ENCODE measurements at places on chromosomes 12 and 14.

GRCh38 chr12:75103822-75104221 lies 105.8 kb downstream of the KCNC2 start:
- no peak for DNase-seq

DNA sequence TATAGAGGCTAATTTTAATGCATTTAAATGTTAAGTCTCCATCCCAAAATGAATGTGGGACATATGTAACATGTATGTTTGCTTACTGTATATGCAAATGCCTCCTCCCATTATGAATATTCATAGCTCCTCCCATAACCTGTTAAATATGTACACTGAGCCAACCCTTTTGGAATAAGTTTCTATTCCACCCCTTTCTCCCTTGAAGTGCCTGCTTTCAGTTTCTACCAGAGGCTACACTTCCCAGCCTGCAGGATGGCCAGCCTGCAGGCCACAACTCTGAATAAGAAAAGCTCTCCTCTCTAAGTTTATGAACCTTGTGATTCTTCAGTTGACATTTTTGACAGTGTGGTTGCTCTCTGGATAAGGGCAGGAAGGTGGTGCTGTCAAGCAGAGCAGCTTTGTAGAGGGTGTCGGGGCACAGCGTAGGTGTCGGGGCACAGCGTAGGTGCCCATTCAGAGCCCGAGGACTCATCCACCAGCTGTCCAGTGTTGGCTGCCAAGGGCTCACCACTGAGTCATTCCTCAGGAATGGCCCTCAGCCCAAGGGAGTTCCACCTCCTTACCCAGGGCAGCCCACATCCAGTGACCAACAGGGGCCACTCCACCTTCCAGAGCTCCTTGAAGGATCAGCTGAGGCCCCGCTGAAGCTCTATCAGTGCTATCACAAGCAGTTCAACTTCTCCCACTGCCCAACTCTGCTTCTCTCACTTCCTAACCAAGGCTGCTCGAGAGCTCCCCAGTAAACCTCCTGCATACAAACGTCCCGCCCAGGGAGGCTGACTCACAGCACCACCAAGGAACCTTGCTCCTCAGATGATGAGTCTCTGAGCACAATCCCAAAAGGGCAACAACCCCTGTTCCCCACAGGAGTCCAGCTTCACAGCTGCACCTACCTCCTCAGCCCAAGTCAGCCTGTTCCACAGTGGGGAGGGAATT lies 31.4 kb downstream of the VWF start:
- no peak for DNase-seq

DNA sequence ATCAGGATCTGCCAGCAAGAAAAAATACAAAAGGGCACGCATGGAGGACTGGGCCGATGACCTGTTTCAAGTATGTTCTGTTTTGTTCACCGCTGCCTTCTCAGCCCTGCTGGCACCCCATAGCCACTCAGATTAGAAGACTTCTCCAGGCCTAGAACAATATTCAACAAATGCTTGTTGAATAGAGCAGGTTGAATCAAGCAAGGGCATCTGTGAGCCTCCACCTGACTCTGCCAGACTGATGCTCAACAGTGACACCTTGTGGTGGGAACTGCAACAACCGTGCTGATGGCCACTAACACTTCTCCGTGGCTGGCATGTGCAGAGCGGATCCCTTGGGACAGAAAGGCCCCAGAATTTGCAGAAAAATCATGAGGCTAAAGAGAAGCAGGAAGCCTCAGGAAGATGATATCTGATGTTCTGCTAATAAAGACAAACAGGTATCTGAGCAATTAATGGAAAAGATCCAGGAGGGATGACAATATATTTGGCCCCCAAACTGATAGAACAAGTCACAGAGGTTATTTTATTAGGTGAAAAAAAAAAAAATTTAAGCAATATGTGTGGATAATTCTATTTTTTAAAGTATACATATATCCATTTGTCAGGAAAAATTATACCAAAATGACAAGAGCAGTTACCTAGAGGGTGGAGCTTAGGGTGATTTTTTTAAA lies 114.3 kb downstream of the KSR2 start:
- DNase-seq = no peak

- no peak for DNase-seq
Measured at GRCh38 chr12:32229971-32230612, 123.4 kb downstream of the BICD1 start.

GRCh38 chr14:100806386-100806785 lies 19.5 kb upstream of the MEG3 start:
- no peak for DNase-seq

- DNase-seq = no peak
Measured at GRCh38 chr14:38994731-38995130, 108.3 kb downstream of the SEC23A start.

DNA sequence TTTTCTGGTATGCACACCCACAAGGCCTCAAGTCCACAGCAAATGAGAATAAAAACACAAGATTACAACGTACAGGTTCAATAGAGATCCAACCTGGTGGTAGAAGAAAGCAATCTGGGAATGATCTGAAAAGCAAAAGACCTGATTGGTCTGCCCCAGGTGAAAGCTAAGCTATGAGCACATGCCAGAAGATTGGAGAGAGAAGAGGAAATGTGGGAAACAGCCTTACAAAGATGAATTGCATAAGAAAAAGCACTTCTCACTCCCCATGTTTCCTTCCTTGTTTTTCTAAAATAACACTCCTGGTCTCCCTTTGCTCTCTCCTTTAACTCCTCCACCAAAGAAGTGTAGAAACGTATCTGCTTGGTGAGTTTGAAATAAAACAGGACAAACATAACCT lies 77.3 kb upstream of the ANO6 start:
- no peak for DNase-seq

DNA sequence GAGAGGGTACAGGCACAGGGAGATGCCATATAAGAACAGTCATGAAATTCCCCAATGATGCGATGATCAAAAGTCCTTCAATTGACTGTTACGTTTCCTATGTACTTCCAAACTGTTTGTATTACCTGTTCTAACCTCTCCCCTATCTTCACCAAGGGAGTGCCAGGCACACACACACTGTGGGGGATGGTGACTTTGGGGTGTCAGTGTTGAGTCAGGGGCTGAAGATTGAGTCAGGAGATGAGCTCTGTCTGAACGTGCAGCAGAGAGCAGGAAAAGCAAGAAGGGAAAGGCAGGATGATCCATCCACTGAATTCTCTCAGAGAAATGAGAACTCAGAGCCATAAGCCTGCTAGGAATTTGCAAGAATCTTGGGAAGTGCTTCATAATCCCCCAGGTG lies 153.4 kb downstream of the EFCAB11 start:
- DNase-seq = no peak

DNA sequence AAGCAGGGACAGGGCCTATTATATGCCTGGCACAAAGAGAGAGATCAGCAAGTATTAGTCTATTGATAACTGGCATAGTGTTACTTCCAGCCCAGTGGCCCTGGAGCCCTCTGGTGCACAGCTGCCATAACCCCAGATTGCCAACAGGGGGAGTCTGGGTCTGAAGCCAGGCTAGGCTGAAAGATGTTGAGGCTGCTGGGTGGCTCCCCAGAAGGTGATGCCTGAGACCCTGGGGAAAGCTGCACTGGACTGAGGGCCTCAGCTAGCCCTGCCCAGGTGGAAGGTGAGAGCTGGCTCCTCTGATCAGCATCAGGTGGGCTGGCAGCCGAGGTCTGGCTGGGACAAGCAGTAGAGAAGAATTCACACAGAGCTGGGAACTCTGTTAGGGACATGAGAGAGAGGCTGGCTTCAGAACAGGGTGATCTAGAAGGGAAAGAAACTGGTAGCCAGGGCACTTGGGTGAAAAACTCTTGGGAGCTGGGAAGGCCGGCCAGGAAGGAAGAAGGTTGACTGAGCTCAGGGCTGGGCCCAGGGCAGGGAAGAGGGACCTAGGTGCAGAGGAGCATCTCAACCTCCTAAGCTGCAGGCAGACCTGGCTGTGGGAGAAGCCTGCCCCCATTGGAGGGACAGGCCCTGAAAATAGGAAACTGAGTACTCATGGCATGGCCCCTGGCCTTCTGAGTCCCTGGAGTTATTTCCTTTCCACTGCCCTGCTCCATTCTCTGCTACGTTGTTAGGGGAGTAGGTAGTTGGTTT lies 3.9 kb downstream of the GZMH start:
- peak; percentile 48 for DNase-seq

DNA sequence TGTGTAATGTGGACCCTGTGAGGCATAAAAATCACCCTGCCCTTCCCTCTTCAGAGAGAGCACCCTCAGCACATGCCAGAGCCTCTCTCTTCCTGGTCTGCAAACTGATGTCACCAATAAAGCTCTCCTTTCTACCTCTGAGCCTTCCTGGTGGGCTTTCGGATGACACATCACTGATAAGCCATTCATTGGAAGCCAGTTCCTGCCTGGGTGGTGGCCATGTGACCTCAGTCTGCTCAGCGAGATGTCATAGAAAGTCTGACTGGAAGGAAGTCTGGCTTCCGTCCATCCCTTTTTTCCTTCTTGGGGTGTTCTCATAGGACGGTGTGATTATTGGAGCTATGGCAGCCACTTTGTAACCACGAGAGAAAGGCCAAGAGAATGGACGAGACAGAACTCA lies 95.7 kb downstream of the PIWIL1 start:
- no peak for DNase-seq

DNA sequence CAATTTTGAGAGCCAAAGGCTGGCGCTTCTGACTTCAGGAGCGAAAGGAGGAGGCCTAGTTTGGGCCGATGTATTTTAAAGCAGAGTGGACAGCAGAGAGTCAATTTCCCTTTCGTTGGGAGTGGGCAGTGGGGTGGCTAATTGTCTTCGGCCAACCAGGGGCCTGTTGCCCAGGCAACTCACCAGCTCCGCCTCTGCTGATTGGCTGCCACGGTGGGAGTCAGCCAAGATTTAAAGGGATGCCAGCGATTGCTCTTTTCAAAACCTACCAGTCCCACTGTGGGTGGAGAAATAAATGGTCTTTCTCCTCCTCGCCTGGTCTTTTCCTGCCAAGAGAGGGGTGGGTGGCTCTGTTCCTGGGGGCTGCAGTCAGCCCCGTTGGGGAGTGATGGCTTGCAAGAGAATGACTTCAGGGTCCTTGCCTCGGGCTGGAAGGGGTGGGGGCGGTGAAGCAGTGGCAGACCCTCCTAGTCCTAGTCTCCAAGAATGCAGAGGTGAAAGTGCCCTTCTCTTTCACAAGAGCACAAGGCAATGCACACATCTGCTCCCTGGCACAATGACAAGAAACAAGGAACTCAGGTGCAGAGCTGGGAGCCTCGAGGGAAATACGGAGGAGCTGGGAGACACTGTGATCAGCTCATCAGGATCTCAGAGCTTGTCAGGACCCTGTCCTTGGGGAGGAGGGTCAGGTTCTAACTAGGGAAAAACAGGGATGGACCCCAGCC lies 37.7 kb downstream of the RASAL1 start:
- no peak for DNase-seq

GRCh38 chr14:49953196-49953595 lies 60.3 kb downstream of the ARF6 start:
- no peak for DNase-seq

GRCh38 chr12:98741556-98742265 lies 96.6 kb downstream of the APAF1 start:
- DNase-seq = no peak

- DNase-seq = no peak
Measured at GRCh38 chr12:56678852-56679251, 9.2 kb downstream of the PTGES3 start.

DNA sequence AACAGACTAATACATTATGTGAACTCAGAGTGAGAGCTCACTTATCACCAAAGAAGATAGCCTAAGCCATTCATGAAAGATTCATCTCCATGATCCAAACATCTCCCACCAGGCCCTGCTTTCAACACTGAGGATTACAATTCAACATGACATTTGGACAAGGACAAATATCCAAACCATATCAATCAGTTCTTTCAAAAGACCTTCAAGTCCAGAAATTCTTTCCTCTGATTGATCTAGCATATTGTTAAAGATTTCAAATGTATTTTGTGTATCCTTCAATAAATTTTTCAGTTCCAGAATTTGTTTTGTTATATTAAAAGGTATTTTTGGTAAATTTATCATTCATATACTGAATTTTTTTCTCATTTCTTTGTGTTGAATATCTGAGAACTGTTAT lies 1055.8 kb downstream of the SLC6A15 start:
- no peak for DNase-seq

- DNase-seq = no peak
Measured at GRCh38 chr12:23140710-23141109, 515.7 kb downstream of the ETNK1 start.

DNA sequence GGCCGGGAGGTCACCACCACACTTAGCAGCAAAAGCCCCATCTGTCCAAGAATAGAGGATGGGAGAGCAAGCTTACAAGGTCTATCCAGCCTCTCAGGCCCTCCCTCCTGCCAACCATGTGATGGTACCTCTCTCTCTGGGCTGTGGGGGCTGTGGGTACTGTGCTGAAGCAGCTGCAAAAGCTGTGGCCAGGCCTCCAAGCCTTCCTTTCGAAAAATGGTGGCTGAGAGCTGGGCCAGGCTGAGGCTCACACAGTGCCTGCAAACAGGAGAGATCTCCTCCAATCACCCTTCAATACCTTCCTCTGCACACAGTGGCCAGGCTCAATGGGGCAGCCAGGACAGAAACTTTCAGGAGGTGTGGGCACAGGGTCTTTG lies 1.1 kb downstream of the IPO4 start:
- DNase-seq = no peak

DNA sequence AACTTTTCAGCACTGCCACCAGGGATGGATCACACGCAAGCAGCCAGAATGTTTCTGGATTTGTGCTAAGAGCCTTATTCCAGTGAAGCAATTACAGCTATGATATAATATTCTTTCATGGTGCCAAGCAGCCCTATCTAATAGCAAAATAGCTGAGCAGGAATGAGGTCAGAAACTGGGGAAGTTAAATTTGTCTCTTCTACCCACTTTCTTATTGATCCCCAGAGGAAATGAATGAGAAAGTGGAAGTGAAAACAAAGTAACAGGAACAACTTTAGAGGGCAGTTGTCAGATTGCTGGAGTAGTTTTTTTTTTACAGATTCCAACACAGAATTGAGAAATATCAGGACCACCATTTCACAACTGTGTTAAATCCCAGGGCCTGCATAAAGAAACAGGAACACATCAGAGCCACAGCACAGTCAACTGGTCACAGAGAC lies 44.8 kb downstream of the GCH1 start:
- DNase-seq = no peak

DNA sequence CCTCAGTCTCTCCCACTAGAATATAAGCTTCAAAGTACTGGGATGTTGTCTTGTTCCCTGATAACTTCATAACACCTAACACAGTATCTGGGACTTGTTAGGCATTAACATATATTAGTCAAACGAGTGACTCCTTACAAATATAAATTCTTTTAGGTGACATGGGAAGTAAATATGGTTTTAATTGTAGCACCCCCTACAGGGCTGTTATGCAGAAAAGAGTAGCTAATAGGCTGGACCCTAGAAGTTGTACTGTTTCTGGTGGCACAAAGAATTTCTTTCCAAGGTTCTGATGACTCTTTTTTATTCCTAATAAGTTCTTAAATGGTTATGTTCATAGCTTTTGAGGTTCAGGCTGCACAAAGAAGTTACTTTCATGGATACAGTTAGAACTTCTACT lies 29.8 kb downstream of the GPATCH2L start:
- no peak for DNase-seq

DNA sequence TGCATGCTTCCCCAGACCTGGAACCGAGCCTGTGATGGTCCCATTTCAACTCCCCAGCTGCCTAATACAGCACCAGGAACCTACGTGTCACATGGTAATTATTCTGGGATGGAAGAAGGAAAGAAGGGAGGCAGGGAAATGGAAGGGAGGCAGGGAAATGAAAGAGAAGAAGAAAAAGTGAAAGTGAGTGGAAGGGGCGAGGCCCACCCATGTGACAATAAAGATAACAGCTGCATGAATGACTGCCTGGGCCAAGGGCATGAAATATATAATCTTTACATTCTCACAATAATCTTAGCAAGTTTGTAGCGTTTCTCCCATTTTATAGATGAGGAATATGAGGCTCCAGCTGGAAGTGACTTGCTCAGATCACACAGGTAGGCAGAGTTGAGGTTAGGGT lies 245.0 kb upstream of the PWP1 start:
- no peak for DNase-seq

Data from CD8-positive, alpha-beta memory T cell (primary cell).